ENCODE measurements at places on chromosomes 11 and 22.

GRCh38 chr11:35909511-35910265 is 34.2 kb upstream of the LDLRAD3 start:
- no peak for DNase-seq

DNA sequence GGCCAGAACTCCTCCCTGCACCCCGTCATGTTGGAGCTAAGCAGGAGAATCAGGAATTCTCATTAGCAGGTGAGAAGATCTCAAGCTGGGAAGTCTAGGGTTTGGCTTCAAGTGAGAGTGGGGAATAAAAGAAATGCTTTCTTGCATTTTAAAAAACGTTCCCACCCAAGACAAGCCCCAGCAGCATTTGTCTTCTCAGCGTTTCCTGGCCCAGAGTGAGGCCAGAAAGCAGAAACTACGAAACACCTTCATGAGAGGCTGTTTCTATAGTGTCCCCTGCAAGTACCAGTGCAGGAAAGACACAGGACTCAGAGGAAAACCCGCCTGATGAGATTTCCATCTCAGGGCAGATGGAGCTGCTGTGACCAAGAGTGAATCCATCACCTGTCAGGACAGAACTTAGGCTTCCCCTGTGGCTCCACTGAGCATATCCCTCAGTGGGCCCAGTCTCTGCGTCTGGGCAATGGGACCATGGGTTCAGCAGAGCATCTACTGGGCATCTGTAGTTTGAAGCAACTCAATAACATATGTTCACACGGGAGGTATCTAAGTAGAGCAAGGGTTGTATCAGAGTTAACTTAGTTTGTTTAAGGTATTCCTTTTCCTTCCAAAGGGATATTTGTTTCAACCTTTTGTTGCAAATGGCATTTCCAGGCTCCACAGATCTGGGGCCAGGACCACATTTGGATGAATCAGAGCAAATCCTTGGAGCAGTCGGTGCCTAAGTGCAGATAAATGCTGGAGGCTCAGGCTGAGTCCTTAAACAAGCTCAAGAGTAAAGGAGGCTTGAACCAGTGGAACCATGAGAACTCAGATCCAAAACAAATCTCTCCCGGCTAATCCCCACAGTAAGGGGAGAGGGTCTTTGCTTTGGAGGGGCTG is 548.3 kb downstream of the MIAT start:
- no peak for DNase-seq

DNA sequence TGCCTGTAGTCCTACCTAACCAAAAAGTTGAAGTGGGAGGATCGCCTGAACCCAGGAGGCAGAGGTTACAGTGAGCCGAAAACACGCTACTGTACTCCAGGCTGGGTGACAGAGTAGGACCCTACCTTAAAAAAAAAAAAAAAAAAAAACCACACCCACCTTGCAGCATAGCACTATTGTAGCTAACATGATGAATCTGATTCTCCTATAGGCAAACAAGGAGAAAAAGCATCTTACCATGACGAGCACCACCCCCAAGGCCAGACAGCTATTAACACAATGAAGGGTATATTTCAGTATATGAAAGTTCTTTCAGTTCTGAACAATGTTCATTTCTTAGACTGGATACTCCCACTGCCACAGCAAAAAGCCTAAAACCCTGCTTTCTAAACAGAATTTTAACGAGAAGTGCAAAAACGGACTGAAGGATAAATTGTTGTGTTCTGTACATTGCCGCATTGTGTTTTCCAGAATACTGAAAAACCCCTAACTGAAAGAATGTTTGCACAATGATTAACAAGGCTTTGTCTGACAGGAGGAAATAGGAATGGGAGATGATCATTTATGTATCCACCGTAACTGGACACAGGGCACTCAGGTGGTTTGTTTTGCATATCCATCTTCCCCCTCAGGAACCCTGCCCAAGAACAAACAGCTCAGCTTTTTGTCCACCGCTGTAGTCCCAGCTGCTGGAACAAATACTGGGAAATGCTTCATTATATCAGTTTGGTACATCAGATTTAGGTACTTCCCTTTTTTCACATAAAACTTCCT is 8.9 kb downstream of the PISD start:
- DNase-seq = no peak

DNA sequence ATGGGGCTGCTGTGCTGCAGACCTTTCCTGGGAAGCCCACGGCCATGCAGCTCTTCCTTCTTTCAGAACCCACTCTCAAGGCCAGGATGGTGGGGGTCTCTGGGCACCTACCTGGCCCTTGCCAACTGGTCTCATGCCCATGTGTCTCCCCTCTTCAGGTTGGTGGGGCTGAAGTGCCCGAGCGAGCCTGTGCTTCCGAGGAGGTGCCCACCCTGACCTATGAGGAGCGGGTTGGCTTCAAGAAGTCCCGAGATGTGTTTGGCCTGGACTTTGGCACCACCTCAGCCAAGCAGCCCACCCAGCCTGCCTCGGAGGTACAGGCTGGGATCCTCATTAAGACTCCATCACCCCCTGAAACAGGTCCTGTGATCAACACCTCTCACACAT is 9.9 kb downstream of the THAP7 start:
- DNase-seq = no peak

DNA sequence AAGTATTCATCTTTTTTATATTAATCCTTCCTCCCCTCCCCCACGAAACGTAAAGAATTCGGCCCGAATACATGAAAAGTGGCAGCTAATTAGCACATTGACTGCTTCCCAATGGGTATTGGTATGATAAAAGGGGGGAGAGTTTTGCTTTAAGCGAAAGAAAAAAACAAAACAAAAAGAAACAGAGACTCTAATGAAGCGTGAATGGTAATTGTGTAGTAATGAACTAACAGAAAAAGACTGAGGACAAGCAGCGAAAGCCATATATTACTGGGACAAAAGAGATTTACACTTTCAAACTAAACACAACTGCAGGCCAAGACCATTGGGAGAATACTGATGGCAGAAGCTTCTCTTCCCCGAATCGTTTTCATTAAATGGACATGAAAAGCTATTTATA is 2.5 kb downstream of the DBX1 start:
- no peak for DNase-seq

DNA sequence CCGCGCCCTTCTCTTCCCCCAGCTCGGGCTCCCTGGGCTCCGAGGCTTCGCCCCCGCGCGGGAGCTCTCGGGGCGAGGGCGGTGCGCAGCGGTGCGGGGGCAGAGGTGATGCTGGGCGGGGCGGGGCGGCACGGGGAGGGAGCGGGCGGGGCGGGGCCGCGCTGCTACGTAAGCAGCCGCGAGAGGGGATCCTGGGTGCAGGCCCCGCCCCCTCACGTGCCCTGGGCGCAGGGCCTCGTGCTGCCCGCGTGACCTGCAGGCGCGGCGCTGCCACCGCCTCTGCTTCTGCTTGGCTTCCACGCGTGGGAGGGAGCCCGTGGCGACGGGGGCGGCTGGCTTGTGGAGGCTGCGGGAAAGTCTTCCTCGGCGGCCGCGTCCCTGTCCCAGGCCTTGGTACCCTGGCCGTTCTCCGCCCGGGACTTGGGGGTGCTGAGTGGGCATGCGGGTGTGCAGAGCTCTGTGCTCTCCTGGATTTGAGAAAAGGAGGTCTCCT is 132.6 kb upstream of the HSD17B12 start:
- no peak for DNase-seq

GRCh38 chr22:19825904-19826618 is 28.6 kb downstream of the GNB1L start:
- no peak for DNase-seq

GRCh38 chr22:32680277-32680676 is 121.2 kb upstream of the TIMP3 start:
- no peak for DNase-seq

- DNase-seq = no peak
Measured at GRCh38 chr11:116829525-116830183, at the start of gene APOC3. Gene APOC3, plus strand, starts transcription at chr11:116829907. Its CDS starts 676 bp downstream, at chr11:116830583.

- DNase-seq = no peak
Measured at GRCh38 chr11:94450048-94450447, 43.6 kb downstream of the MRE11 start.

- no peak for DNase-seq
Measured at GRCh38 chr11:65965986-65966762, 4.6 kb downstream of the SART1 start.

- DNase-seq = no peak
Measured at GRCh38 chr22:46090631-46091201, 59.6 kb upstream of the PPARA start.

DNA sequence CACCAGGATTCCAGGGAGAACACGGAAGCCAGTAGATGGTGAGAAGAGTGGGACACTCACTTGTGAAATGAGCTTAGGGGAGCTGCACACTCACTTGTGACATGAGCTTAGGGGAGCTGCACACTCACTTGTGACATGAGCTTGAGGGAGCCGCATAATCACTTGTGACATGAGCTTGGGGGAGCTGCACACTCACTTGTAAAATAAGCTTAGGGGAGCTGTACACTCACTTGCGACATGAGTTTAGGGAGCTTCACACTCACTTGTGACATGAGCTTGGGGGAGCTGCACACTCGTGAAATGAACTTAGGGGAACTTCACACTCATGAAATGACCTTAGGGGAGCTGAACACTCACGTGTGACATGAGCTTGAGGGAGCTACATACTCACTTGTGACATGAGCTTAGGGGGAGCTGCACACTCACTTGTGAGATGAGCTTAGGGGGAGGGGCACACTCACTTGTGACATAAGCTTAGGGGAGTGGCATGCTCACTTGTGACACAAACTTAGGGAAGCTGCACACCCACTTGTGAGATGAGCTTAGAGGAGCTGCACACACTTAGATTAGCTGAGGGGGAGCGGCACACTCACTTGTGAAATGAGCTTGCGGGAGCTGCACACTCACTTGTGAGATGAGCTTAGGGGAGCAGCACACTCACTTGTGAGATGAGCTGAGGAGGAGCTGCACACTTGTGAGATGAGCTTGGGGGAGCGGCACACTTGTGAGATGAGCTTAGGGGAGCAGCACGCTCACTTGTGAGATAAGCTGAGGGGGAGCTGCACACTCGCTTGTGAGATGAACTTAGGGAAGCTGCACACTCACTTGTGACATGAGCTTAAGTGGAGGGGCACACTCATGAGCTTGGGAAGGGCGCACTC is 59.0 kb downstream of the NCAPD3 start:
- DNase-seq = no peak

GRCh38 chr11:44357711-44358110 is 47.8 kb upstream of the ALX4 start:
- DNase-seq = no peak

- DNase-seq = no peak
Measured at GRCh38 chr11:131033151-131033651, 116.9 kb upstream of the SNX19 start.

- DNase-seq = no peak
Measured at GRCh38 chr11:26696330-26696729, 25.5 kb downstream of the SLC5A12 start.

DNA sequence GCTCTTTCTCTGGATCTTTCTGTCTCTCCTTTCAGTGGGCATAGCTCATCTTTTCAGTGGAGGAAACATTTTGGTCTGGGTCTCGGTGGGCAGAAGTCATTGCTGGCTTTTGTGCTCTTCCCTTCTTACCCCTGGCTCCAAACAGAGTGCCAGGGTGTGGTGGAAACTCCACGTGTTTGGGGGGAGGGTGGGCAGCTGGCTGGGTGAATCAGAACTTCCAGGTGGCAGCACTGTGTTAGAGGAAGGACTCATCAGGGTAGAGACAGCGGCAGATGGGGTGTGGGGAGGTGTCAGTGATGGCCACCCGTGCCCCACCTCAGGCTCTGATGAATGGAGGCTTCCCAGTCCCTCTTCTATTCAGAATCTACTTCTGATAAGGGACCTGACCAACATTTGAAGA is 114.0 kb downstream of the GRIK4 start:
- no peak for DNase-seq

GRCh38 chr11:65047581-65048422 is 6.8 kb downstream of the SAC3D1 start:
- DNase-seq = no peak

DNA sequence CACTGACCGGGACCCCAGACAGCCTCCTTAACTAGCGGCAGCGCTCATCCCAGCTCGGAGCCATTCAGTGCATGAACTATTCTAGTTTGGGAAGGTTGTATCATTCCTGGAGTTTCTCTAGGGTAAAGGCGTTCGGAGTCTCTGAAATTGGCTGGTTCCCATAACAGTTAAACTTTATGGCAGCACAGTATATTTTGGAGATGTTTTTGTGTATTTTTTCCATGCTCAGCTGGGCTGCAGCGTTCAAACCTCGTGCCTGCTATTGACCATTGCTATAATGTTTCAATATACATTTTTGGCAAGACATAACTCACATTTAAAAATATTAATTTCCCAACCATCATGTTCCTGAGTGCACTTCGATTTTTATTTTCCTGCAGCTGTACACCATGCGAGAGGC is 169.7 kb downstream of the ST3GAL4 start:
- DNase-seq = no peak

- DNase-seq = no peak
Measured at GRCh38 chr11:12716816-12717215, 42.6 kb downstream of the TEAD1 start.

DNA sequence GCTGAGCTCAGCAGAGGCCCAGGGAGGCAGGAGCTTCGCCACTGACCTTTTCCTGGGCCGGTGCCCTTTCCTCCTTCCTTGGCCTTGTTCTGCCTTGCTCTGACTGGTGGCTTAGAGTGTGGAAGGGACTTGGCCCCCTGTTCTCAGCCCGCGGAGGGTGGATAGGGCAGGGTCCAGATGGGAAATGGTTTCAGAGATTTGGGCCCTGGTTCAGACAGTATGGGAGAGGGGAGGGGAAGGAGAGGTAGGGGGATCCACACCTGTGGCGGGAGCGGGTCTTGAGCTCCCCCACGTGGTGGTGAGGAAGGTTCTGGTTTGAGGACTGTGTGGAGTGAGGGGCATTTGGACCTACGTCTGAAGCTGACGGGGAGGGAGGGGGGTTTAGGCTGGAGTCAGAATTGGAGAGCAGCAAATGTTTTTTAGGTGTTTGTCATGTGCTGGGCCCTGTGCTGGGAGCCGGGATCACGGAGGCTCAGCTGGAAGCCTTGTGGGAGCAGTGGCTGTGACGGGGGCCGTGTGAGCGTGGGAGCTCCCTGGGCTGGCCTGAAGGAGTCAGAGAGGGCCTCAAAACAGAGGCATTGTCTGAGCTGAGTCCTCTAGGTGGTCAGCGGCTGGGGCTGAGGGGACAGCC is 27.2 kb downstream of the SHANK3 start:
- DNase-seq = no peak

DNA sequence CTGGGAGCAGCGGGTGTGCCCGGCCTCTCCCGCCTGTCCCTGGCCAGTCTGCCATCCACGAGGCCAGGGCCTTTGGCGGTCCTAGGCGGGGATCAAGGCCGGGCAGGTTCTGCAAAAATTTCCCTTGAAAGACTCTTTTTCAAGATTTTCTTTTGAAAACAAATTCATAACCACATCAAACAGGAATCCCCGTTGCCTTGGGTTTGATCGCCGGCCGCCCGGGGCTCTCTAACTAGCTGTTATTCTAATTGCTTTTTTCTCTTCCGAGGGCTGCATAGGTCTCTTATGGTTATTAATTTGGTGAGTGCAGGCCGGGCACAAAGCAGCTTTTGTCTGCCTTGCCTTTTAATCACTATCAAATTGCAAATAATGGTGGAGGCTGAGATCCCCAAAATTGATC is 42.0 kb downstream of the CDKN1C start:
- DNase-seq = no peak

GRCh38 chr11:113907152-113907551 is 2.6 kb downstream of the HTR3B start:
- DNase-seq = no peak

Measured in stimulated activated CD4-positive, alpha-beta T cell treated with anti-CD3 and anti-CD28 coated beads, TNF-alpha, amount 100 ng/mL, for 48 hours (primary cell).